Esophagus squamous epithelium (tissue), 5 donors: ENCODE measurements at places on chromosomes 12 and 14. TPM values are rescaled to one million over a fixed set of nuclear protein-coding genes. Genes with fewer than 3 reads are reported as not detected.

GRCh38 chr12:99253068-99253467 lies 394.5 kb upstream of the GARIN6 start:
- no peaks in the 10 kb centered on the region for H3K36me3 ChIP-seq
- H3K27ac ChIP-seq: no peak overlapping the region
- DNase-seq: no peak
- no peaks in the 10 kb centered on the region for H3K27me3 ChIP-seq
- H3K4me3 ChIP-seq: no peak overlapping the region

DNA sequence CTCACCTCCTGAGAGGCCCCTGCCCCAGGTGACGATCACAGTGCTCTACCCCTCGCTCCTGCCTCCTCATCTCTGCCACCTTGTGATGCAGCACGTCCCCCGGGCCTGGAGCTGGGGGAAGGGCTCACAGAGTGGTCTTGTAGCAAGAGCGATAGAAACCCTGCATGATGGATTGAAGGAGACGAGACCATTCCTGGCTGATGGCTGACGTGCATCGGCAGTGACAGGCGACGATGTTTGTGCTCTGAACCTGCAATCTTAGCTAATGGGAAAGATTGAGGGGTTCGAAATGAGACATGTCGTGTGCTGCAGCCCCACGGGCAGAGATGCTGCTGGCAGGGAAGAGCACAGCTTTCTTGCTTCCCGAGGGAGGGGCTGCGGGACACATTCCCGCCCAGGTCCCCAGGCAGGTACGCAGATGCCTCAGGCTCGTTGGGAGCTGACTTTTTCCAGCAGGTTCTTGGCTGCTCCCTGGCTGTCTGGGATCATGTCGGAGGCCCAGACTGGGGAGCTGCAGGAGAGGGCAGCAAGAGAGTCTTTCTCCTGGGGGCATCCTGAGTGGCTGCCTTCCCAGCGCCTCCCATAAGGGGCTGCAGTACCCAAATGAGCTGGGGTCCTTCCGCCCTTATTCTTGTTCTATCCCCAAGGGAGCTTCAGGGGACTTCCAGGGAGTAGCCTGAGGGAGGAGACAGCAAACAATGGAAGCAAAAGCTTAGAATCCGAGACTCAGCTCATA lies 38.7 kb upstream of the GPATCH2L start:
- H3K4me1 ChIP-seq: no peaks in the 10 kb centered on the region
- DNase-seq: no peak
- H3K4me3 ChIP-seq: no peak overlapping the region
- H3K36me3 ChIP-seq: no peaks in the 10 kb centered on the region
- H3K27ac ChIP-seq: no peak overlapping the region
- no peaks in the 10 kb centered on the region for H3K27me3 ChIP-seq

GRCh38 chr12:27733052-27733656 lies 22.5 kb downstream of the MRPS35 start:
- no peak overlapping the region for H3K4me3 ChIP-seq
- H3K27me3 ChIP-seq: no peaks in the 10 kb centered on the region
- no peak overlapping the region for H3K27ac ChIP-seq
- H3K4me1 ChIP-seq: no peaks in the 10 kb centered on the region
- H3K36me3 ChIP-seq: peaks cover 86% of the 10 kb centered on the region
- DNase-seq: no peak

DNA sequence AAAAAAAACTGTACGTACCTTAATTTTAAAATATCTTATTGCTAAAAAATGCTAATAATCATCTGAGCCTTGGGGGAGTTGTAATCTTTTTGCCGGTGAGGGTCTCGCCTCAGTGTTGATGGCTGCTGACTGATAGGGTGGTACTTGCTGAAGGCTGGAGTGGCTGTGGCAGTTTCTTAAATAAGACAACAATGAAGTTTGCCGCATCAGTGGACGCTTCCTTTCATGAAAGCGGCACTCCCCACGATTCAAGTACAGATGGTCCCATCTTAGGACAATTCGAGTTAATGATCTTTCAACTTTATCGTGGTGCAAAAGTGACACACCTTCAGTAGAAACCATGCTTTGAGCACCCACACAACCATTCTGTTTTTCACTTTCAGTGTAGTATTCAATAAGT lies 7.6 kb upstream of the PLD4 start:
- H3K36me3 ChIP-seq: no peaks in the 10 kb centered on the region
- no peaks in the 10 kb centered on the region for H3K4me1 ChIP-seq
- H3K27ac ChIP-seq: no peak overlapping the region
- H3K27me3 ChIP-seq: peaks cover 2% of the 10 kb centered on the region
- no peak for DNase-seq

GRCh38 chr12:80485222-80485987 lies 41.4 kb downstream of the PTPRQ start:
- DNase-seq: no peak
- no peaks in the 10 kb centered on the region for H3K36me3 ChIP-seq
- no peaks in the 10 kb centered on the region for H3K4me1 ChIP-seq
- no peak overlapping the region for H3K4me3 ChIP-seq
- no peaks in the 10 kb centered on the region for H3K27me3 ChIP-seq

DNA sequence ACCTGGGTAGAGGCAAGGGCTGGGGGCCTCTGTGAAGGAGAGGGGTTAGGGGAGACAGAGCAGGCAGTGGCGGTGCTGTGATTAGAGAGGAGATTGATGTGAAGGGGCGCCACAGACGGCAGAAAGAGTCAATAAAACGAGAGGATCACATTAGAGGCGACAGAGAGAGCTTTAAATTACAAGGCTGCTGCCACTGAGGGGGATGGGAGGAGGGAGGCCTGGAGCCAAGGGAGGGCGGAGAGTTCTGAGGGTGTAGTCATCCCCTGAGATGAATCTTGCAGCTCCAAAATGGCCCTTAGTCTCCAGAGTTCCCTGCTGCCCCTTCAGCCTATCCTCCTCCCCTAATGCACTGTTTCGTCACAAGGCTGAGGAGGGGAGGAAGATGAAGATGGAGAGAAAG lies 12.8 kb downstream of the ZFHX2 start:
- no peak overlapping the region for H3K4me3 ChIP-seq
- no peaks in the 10 kb centered on the region for H3K36me3 ChIP-seq
- H3K27ac ChIP-seq: no peak overlapping the region
- H3K27me3 ChIP-seq: no peaks in the 10 kb centered on the region
- H3K4me1 ChIP-seq: no peaks in the 10 kb centered on the region

DNA sequence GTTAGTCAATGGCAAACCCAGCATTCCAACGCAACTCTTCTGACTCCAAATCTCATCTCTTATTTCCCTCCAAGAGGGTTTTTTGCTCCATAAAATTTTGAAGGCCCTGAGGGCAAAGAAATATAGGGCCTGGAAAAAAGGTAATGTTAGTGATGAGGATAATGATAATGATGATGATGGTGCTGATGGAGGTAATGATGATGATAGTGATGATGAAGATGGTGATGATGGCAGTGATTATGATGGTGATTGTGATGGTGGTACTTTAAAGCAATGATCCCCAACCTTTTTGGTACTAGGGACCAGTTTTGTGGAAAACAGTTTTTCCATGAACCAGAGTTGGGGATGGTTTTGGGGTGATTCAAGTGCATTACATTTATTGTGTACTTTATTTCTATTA lies 50.1 kb downstream of the TMX1 start:
- no peak overlapping the region for H3K27ac ChIP-seq
- DNase-seq: no peak
- no peak overlapping the region for H3K4me3 ChIP-seq
- H3K36me3 ChIP-seq: no peaks in the 10 kb centered on the region

DNA sequence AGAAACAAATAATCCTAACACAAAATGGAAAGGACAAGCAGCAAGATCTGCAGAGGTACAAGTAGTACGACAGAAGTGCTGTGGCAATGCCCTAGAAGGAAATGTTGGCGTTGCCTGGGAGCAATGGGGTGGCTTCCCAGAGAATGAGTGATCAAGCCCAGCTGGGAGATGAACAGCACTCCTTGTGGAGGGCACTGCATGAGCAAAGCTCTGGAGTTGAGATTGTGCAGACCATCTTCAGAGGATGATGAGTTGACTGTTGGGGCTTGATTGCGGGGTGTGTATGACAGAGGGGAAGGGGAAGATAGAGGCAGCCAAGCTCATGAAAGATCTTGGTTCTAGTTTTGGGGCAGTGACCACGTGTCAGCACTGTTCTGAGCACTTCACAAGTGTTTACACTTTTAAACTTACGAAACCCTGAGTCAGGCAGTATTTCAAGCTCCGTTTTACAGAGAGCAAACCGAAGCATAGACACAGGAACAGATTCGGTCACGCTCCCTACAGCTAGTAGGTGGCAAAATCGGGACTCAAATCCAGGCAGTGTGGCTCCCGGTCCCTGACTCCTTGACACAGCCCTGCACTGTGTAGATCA lies 127.2 kb upstream of the LHX5 start:
- H3K4me3 ChIP-seq: no peak overlapping the region
- no peaks in the 10 kb centered on the region for H3K36me3 ChIP-seq
- no peaks in the 10 kb centered on the region for H3K27me3 ChIP-seq
- H3K27ac ChIP-seq: no peak overlapping the region
- DNase-seq: no peak

SIX1 gene
- total RNA-seq: not detected

ANO2 gene
- 11.8 TPM for total RNA-seq
